ENCODE measurements at places on chromosomes 5 and 9.

GRCh38 chr5:72057816-72058215, 49.5 kb upstream of the MAP1B start:
- no peak for DNase-seq

- peak; percentile 52 for DNase-seq
Observed at GRCh38 chr9:16642421-16643109, 227.9 kb downstream of the BNC2 start.

DNA sequence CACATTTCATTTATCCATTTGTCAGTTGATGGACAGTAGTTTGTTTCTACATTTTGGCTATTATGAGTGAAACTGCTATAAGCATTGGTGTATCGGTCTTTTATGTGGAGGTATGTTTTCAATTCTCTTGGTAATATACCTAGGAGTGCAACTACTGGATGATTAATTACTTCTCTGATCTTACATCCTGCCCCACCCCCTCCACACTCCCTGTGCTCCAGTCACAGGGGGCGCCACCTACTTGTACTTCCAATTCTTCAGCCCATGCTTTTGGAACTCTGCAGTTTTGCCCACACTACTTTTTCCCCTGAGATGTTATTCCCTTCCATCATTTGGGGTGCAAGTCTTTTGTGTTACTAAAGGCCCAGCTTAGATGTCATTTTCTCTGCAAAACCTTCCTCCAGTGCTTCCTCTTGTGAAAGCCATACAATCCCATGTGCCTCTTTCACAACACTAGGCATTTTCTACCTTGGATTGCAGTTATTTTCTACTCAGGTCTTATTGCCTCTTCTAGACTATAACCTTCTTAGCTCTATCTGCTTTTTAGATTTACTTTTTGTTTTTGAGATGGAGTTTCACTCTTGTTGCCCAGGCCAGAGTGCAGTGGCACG, 42.1 kb downstream of the SEC61B start:
- DNase-seq: no peak

DNA sequence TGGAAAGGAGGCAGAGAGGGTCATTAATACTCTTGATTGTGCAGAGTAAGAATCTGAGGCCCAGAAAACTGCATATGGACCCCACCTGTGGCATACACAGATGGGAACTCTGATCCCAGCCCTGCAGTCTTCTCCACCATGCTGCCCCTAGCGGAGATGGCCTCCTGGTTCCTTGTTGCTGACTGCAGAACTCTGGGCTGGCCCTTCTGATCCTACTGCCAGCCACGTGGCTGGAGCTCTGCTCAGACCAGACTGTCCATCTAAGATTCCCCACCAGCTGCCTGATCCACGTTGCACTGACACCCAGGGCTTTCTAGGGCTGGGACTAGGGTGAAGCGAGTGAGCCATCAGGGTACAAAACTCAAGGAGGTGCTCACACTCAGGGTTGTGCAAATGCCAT, 245.7 kb upstream of the NR4A3 start:
- DNase-seq: no peak

GRCh38 chr9:113125386-113126035, 25.3 kb upstream of the SLC31A2 start:
- no peak for DNase-seq

DNA sequence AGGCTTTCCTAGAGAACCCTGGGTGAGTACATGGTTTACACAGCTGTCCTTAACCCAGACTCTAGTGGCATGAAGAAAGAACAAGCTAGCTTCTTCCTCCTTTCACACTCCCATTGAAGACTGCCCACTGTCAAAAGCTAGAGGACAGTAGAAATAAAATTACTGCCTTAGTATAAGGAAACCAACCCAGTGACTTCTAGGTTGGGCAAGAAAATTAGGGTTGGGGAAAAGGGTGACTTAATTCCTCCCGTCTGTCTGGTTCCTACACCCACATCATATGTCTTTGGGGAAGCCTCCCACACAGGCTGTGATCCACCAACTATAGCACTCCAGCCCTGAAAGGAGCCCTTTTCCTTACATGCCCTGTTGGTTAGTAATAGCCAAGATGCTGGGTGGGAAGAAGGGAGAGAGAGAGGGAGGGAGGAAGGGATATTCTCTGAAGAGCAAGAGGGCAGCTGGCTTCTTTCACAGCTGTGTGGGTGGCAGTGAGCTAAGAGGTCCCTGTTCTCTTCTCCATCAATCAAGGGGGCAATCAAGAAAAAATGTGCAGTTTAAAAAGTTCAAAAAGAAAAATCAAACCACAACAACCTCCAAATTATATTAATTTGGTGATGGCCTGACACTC, 21.7 kb downstream of the HBEGF start:
- DNase-seq: peak; percentile 77

DNA sequence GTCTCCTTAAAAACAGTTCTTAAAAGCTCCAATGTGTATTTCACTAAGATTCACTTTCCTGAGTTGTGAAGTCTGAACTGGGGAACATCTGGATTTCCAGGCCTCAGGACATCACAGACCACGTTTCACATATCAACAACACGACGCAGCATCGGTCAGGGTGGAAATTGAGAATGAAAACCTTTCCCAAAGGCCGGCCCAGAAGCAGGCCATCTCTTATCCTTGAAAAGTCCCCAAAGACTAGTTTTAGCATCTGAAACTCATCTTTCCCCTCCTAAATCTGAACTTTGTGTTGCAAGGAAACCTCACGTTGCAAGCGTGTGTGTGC, 96.4 kb upstream of the COL5A1 start:
- DNase-seq: peak; percentile 80

GRCh38 chr5:23289162-23289561, 218.2 kb upstream of the PRDM9 start:
- DNase-seq: no peak

DNA sequence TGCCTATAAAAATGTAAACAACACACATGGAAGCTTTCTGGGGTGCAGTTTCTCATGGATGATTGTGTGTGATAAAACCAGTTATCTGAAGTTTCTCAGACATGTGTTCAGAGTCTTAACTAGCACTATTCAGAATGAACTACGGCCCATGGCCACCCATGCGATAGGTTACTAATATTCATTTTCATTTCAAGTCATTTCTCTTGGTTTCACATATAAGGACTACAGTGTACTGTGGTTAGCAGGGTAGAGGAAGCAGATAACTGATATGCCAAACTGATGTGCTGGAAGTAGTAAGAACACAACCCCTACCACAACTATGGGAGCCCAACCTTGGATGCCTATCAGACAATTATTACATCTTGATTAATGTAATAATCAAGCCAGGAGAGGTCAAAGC, 372.1 kb downstream of the DTWD2 start:
- DNase-seq: no peak

DNA sequence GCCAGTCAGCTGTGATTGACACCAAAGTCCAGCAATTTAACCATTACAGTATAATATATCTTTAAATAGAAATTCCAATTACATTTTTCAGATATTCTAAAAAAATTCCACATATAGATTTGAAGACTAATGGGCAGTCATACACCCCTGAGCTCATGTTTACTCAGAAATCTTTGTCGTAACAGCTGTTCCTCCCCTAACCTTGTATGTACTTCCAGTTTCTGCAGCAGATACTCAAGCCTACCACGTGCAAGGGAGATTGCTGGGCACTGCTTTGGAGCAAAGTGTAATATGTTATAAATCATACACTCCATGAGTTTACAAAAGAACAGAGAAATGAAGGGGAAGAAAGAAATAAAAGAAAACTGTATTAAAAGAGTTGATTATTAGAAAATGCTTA, 241.2 kb downstream of the TRIM32 start:
- no peak for DNase-seq

DNA sequence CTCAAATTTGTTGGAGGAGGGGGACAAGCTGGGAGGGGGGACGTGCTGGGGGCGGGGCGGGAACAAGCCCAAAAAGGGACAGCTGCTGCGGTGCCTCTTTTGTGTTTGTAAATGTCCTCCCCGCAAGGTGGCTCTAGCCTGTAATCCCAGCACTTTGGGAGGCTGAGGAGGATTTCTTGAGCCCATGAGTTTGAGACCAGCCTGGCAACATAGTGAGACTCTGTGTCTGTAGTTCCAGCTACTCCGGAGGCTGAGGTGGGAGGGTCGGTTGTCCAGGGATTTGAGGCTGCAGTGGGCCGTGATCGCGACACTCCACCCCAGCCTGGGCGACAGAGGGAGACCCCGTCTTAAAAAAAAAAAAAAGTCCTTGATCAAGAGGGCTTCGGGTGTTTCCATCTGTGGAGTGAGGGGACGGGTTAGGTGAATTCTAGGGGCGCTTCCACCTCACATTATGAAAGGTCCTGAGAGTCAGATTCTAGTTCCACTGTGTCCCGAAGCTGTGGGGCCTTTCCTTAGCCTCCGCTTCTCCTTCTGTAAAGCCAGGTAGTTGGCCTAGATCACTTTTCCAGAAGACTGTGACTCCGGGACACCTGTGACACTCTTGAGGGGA, 779 bp upstream of the CTNNA1 start:
- DNase-seq: peak; percentile 42

DNA sequence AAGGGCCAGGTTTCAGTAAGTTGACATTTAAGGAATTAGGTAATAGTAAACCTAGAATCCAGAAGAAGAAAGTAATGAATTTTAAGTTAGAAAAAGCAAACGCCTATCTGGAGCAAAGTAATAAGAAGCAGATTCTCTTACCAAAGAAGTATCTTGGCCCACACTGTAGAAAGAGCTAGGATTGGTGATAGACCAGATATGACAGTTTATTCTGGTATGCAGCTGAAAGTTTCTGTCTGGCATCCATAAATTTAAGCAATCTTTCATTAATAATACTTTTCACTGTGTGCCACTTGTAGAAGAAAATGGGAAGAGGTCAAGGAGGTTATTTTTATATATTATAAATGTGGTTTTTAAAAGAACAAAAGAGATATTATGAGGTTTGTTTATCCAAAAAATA, 3.0 kb downstream of the RECK start:
- peak; percentile 88 for DNase-seq

GRCh38 chr9:137222190-137223077, at the start of gene RNF208:
Gene RNF208 (minus strand): TSS chr9:137222240. CDS start chr9:137221212, 1,028 bp downstream.
- DNase-seq: no peak

GRCh38 chr9:92726348-92726747, 38.3 kb downstream of the BICD2 start:
- no peak for DNase-seq

DNA sequence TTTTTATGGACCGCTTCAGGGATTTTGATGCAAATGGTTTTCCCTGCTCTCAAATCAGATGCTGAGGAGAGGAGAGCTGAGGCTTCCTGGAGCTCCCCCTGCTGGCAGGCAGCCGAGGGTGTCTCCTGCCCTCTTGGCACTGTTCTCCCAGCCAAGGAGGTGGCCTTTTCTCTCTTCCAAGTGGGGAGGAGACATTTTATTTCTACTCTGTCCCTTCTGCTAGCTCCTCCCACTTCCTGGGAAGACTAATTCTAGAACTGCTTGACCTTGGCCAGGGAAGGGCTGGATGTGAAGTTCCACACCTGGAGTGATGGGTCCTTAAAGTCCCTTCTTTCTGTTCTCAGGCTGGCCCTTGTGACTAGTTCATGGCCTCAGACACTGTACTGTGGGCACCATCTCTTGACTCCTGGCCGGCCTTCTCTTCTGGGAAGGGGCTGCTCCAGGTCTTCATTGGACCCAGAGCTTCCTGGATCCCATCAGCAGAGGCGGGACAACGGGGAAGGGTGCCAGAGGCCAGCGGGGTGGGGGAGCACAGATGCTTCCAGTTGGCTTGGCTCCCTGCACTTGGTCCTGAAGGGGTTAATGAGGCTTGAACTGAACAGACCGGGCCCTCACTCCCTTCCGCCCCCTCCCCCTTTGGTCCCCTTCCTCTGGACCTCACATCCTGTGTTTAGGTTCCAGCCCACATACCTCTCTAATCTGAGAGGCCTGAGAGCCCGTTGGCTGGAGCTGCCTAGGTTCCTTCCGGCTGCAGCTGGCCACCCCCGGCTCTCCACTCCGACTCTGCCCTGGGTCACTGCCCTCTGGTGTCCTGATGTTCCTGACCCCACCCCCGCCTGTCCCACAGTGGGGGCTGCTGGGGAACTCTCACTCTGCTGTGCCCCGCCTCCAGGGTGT, 32.1 kb downstream of the PTPA start:
- peak; percentile 93 for DNase-seq

GRCh38 chr9:113898596-113898995, 22.5 kb downstream of the ZNF618 start:
- DNase-seq: no peak

DNA sequence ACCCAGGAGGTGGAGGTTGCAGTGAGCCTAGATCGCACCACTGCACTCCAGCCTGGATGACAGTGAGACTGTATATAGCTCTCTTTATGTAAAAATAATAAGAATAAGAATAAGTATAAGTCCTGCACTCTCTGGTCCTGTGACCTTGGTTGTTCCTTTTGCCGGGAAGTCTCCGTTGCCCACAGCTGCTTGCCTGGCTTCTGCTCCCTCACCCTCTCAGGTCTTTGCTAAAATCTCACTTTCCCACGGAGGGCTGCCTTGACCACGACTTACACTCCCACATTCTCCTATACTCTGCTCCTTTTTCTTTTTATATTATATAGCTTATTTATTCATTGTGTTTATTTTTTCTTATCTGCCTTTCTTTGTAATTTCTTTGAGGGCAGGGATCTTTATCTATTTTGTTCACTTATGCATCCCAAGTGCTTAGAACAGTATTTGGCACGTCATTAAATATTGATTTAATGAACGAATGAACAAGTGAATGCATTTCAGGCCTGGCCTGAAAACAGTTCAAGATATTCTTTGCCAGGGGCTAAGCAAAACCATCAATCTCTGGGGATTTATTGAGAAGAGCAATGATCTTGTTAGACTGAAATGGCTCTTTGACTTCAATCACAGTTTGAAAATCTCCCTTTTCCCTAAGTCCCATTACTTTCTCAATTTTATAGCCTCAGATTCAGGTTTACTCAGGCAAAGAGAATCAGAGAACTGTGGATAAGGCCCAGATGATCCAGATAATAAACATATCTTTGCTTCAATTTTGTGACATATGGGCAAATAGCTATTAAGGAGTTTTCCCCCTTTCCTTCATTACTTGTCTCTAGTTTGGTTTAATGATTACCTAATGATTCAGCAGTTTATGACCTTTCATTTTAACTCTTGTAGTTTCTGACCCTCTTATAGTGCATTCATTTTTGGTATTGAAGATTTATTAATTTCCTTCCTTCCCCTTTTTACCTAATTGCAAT, 60.8 kb upstream of the TMC1 start:
- no peak for DNase-seq

DNA sequence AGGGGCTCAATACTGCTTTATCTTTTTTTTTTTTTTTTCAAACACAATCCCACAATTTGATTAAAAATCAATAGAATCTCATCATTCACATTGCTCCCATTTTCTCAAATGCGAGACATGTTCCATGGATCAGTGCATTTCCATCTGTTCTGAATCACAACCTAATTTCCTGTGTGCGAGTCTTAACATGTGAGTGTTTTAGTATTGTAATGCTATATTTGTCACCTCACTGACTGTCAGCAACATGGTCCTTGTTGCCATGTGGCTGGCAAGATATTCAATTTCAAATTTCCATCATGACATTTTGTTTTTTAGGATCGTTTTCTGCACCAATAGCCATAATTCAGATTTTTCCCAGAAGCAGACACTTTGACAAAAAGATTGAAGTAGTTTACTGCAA, 233.2 kb upstream of the PRDM9 start:
- no peak for DNase-seq
